Tibial nerve (tissue), 4 donors: ENCODE measurements at places on chromosomes 2 and 18. TPM values are rescaled to one million over a fixed set of nuclear protein-coding genes. Genes with fewer than 3 reads are reported as not detected.

PROKR1 gene
- total RNA-seq, result not detected

CKAP2L gene
- total RNA-seq, result not detected

C2orf81 gene
- total RNA-seq, result 5.4 TPM

UNC80 gene
- 0.30 TPM for total RNA-seq

COL4A3 gene
- 8.1 TPM for total RNA-seq

RANBP2 gene
- 47.4 TPM for total RNA-seq
